ENCODE measurements at places on chromosomes 1 and 21.

- DNase-seq: no peak
These were observed 26.8 kb upstream of the RASAL2 start for GRCh38 chr1:178066908-178067614.

DNA sequence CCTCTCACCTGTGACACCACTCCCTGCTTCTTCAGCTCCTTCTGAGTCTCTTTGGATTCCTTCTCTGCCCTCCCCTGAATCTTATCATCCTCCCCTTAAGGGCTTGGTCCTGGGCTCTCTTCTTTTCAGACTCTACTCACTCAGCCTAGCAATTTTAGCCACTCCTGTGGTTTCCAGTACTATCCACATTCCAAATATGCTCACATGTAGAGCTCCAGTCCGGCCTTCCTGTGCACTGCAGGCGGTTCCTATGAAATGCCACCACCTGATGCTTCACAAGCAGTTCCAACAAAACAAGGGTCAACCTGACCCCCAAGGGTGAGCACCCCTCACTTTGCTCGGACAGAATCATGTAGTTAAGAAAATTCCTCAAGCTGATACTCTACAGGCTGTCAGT lies 35.9 kb downstream of the MAB21L3 start:
- no peak for DNase-seq

GRCh38 chr1:28640766-28641165 lies 2.1 kb downstream of the TAF12 start:
- no peak for DNase-seq

- DNase-seq: no peak
These were observed 19.1 kb downstream of the NOL9 start for GRCh38 chr1:6535214-6535613.

DNA sequence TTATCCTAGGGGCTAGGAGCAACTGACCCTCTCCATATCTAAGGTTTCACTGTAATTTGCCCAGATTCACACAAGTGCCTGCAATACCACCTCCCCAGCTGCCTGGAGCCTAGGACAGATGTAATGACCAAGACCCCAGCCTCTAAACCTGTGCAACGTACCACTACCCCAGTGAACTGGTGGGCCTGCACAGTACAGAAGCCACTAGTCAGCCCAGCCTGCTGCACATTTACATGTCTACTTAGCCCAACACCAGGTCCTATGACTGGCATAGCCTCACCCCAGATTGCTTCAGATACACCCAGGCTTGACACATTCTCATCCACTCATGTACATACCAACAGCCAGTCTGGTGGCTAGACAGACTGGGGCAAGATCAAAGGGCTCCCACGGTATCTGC lies 1336.6 kb downstream of the BRINP3 start:
- DNase-seq: no peak

- DNase-seq: peak; percentile 22
These were observed 9.2 kb upstream of the GALE start for GRCh38 chr1:23809751-23810171.

DNA sequence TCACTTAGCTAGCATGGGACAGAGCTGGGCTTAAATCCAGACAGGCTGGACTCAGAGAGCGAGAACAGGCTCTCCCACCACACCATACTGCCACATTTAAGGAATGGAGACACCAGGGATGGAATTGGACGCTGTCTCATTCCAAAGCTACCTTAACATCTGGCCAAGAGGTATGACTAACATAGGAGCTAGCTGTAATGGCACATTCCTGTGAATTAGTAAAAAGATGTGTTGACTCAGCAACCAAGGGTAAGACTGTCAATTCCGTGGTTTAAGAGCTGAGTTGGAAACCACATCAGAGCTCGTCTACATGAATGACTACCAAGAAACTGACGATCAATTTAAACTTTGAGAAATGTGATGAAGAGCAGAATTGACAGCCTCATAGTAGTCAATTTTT lies 8.3 kb upstream of the TNFRSF9 start:
- DNase-seq: no peak

- no peak for DNase-seq
These were observed 95.8 kb downstream of the ARHGEF10L start for GRCh38 chr1:17635276-17635675.

- DNase-seq: no peak
These were observed 2.6 kb downstream of the CAPN8 start for GRCh38 chr1:223662943-223663342.

DNA sequence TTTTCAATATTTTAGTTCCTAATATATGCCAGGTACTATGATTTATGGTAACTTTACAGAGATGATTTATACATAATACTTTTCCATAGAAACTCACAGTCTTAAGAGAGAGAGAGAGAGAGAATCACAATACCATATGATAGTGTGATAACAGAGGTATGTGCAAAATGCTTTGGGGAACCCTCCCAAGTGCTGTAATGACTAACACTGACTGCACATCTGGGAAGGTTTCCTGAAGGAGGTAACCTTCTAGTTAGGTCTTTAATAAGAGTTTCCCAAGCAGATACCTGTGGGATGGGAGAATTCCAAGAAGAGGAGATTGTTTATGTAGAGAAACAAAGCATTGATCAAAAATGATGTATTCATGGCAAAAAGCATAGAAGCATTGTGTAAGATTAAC lies 34.6 kb upstream of the PIGC start:
- no peak for DNase-seq

DNA sequence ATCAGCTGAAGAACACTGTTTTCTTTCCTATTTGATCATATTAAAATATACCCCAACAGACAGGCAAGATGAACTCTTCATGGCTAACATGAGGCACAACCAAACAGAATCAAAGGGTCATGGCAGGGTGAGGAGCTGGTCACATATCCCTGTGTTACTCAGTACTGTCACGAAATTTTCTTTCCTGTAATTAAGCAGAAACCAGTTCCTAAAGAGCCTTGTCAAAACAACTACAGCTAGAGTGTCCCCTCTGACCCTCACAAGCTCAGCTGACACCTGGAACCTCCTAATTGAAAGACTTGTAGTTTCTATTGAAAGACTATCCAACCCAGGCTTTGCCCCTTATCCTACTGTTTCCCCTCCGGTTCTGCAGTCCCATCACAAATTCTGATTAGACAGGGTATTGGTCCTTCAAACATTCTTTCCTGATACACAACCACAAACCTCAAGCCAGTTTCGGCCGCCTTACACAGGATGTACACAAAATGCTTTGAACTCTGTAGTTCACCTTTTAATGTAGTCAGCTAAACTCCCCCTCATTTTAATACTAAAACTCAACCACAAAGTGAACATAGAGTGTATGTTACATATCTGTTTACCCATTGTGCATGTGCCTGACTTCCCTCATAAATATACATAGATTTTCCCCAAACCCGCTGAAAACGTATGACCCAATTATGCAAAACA lies 651.9 kb downstream of the MRPL39 start:
- no peak for DNase-seq

- no peak for DNase-seq
These were observed 82.0 kb upstream of the GCLM start for GRCh38 chr1:93991271-93991670.

- peak; percentile 81 for DNase-seq
These were observed 48.0 kb downstream of the H3-3A start for GRCh38 chr1:226110249-226111097.

- no peak for DNase-seq
These were observed 48.6 kb downstream of the PTPRC start for GRCh38 chr1:198687429-198687828.

DNA sequence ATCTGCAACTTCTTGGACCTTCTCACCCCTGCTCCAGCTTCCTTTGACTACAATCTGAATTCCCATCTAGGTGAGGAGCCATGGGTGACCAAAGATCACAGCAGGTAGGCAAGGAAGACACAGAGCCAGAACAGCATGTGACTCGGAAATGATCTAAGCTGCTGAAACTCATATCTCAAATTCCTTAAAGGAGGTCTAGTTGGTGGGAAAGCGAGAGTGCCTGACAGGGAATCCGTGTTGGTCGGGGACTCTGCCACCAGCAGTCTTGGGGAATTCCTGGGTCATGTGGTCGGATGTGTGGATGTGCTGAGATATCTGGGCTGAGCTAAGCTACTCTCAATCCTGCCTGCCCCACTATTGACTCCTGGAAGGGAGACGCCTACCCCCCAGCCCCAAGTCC lies 3.2 kb upstream of the NUAK2 start:
- DNase-seq: no peak

DNA sequence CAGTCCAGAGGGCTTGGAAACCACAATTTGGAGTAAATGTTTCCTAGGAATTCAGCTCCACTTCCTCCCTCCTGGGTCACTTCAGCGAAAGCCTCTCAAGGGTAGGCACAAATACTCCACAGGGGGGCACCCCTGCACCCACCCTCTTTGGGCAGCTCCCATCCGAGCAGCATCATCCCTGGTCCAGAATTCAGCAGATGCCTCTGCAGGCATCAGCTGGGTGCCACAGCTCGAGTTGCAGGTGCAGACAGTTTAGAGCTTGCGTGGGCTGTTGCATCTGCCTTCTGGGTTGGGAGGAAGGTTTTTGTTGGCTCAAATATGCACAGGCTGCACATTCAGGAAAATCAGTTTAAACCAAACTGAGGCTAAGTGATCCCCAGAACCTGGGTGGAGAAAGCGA lies 25.0 kb downstream of the KANK4 start:
- DNase-seq: no peak

DNA sequence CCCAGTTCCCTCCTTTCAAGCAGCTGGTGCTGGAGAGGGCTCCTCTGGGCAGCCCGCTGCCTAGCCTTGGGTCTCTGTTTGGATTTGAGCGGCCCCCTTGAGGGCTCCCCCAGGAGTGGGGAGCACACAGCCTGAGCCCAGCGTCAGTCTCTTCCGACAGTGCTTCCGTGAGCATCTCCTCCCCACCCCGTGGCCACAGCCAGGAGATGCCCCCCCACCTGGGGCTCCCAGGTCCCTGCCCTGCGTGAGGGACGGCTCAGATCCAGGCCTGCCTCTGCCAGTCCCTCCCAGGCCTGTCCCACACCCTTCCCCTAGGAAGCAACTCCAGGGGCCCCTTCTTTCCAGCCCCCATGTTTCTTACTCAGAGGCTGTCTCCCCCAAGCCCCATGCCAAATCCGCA lies 3.5 kb downstream of the SAMD11 start:
- DNase-seq: no peak

GRCh38 chr1:55893155-55893554 lies 678.0 kb upstream of the USP24 start:
- no peak for DNase-seq

- no peak for DNase-seq
These were observed 52.0 kb upstream of the TINAGL1 start for GRCh38 chr1:31524186-31524901.

- DNase-seq: no peak
These were observed 5.0 kb upstream of the RPL5 start for GRCh38 chr1:92826792-92827191.

DNA sequence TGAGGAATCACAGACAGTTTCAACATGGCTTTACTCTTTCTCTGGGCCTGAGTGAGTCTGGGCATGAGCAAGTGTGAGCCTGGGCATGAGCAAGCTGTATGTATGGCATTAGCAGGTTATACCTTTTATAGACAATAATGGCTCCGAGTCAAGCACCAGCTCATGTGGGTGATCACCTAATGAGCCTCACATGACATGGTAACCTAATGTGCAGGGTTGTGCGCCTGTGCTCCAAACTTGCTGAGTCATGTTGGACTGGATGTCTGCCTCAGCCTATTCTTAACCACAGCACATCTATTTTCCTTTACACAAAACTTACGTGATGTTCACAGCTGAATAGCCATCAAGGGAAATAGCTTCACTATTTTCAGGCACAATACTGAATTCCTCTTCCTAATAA lies 236.2 kb upstream of the NRIP1 start:
- DNase-seq: no peak

All from caudate nucleus (tissue), 63 donors.